ENCODE measurements at places on chromosomes 3 and 15.

GRCh38 chr3:50238549-50239026, 2.6 kb downstream of the GNAI2 start:
- DNase-seq = no peak

GRCh38 chr3:13187593-13187992, 114.4 kb upstream of the IQSEC1 start:
- DNase-seq = no peak

DNA sequence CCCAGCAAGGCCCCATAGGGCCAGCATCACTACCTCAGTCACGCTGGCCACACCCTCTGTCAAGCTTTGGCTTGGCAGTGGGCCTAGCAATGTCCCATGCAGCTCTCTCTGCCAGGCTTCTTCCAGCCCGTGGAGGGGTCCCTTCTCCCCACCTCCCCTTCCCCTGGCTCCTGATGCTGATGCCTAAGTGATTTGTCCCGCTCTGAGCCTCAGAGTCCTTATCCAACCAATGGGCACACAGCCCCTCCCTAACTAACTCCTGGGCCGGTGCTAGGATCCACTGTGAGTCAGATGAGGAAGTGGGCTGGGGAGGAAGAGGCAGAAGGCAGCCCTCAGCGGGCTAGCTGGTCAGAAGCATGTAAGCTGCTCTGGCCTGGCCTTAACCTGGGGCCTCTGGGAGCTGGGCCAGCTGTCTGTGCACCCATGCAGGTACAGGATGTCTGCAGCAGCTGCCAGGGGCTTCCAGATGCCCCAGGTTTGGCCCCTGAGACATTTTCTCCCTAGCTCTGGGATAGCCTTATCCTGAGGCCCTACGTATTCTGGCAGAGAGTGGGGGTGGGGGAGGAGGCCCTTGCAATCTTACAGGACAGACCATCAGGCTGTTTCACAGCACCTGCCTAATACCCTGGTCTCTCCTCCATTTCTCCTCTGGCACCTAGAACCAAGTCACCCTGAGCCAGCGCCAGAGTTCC, 740 bp upstream of the ZBTB47 start:
- no peak for DNase-seq

DNA sequence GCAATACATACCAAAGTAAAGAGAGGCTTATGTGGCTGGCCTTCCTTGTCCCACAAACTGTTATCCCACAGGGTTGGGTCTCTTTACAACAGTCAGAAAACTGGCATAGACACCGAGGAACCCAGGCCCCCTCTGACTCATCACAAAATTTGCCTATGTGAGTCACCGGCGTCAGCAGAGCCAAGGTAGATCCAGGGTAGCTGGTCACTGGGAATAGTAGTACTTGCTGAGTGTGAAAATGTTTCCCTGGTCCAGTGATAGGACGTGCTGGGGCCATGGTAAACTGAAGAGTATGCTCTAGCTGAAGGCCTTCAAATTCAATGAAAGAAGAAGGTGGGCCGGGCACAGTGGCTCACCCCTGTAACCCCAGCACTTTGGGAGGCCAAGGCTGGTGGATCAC, 27.1 kb upstream of the SKIL start:
- no peak for DNase-seq

DNA sequence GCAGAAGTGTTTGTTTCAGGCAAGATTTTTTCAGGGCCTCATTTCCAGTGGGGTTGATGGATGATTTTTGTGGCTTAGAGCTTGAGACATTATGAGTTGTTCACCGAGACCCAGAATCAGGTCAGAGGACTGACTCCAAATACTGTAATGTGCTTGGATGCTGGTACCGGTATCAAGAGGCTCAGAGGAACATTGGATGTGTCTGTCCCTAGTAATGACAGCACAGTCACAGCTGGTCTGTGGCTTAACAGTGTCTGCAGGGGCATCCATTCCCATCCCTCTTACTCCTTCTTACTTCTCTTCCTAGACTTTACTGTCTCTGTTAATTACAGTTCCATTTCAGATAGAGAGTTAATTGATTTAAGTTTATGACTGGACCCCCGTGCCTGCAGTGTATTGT, 107.8 kb downstream of the PTPRG start:
- no peak for DNase-seq

- DNase-seq = no peak
Observed at GRCh38 chr3:175065497-175065896, 206.4 kb downstream of the NAALADL2 start.

DNA sequence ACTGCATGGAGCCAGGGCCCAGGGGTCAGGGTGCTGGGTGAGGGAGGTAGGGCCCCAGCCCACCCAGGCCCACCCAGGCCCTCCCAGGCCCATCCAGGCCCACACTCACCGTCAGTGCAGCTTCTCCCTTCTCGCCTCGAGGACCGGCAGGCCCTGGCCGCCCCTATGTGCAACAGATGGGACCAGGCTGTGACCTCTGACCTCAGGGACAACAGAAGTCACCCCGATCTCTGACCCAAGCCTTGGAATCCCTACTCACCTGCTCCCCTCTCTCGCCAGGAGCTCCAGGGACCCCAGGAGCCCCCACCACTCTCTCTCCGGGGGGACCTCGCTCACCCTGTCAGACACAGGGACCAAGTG, 2.8 kb upstream of the UCN2 start:
- DNase-seq = no peak

- DNase-seq = no peak
Observed at GRCh38 chr3:126391631-126392030, 3.1 kb upstream of the CFAP100 start.

DNA sequence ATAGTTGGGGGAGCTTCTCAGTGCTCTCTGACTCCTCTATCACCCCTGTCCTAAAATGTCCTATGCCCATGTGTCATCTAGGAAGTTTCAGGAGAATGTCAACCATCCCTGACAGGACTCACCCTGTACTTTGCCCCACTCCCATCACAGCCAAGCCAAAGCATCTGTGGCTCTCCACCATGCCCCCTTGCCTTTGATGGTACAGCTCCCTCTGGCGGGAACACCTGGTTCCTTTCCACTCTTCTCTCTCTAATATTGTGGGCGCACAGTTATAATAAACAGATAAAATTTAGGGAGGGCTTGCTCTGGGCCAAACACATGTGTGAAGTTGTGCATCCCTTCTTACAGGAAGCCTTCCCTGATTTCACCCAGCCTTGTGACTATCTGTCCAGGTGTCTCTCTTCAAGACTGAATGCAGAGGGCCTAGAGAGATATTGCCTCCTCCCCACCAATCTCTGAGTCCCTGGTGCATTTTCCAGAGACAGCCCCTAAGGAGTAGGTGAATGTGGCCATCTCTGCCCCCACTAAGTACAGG, 62.8 kb downstream of the ISG20 start:
- DNase-seq = no peak

GRCh38 chr15:42270551-42270950, 2.5 kb upstream of the GANC start:
- no peak for DNase-seq

Data from activated T-cell treated with anti-CD3 and anti-CD28 coated beads for 48 hours (primary cell).